Esophagus squamous epithelium (tissue), 5 donors: ENCODE measurements at places on chromosomes 6 and 20. TPM values are rescaled to one million over a fixed set of nuclear protein-coding genes. Genes with fewer than 3 reads are reported as not detected.

- DNase-seq: no peak
These were observed 180.4 kb downstream of the ZDHHC14 start for GRCh38 chr6:157561414-157561790.

- no peak for DNase-seq
These were observed 524.1 kb upstream of the JAG1 start for GRCh38 chr20:11197851-11198250.

DNA sequence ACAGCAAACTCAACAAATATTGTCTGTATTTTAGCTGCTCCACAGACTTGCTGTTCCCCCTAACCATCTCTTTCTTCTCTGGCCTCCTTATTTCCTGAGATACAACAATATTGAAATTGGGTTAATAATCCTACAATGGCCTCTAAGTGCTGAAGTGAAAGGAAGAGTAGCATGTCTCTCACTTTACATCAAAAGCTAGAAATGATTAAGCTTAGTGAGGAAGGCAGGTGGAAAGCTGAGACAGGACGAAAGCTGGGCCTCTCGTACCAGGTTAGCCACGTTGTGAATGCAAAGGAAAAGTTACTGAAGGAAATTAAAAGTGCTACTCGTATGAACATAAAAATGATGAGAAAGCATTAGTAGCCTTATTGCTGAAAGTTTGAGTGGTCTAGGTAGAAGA is 63.8 kb downstream of the ELOVL5 start:
- DNase-seq: no peak

GRCh38 chr20:50645253-50646068 is 45.9 kb downstream of the RIPOR3 start:
- no peak for DNase-seq

GRCh38 chr20:48789781-48790472 is 37.9 kb downstream of the PREX1 start:
- DNase-seq: no peak

DNA sequence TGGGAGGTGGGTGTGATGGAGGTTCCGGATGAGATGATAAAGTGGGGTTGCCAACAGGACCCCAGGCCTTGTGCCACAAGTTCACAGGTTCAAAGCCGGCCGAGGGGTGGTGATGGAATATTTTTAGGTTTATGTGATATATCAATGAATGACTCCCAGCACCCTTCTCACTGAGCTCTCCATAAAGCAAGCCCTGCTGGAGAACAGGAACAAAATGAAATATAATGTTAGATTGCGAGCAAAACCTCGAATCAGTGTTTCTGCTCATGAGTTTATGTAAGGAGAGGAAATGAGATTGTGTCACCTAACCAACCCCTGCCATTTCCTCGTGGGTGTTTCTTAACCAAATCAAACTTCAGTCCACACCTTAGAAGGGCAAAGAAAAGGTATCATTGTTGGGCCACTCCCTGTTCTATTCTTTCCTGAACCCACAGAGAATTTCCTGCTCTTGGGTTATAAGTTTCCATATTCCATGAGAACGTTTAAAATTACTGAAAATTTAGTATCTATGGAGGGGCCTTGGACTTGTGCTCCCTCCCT is 192.2 kb upstream of the EXOC2 start:
- no peak for DNase-seq

DNA sequence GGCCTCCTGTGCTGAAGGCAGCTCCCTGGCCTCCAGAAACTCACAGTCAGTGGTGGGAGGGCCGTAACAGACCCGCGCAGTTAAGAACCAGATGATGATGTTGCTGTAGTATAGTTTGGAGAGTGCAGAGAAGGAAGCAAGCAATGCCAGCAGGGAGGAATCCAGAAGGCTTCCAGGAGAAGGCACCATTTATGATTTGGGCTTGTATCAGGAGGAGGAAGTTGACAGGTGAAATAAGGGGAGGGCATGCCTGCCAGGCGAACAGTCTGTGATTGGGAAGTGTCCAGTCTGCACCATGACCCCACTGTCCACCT is 13.3 kb upstream of the BAK1 start:
- DNase-seq: no peak

DNA sequence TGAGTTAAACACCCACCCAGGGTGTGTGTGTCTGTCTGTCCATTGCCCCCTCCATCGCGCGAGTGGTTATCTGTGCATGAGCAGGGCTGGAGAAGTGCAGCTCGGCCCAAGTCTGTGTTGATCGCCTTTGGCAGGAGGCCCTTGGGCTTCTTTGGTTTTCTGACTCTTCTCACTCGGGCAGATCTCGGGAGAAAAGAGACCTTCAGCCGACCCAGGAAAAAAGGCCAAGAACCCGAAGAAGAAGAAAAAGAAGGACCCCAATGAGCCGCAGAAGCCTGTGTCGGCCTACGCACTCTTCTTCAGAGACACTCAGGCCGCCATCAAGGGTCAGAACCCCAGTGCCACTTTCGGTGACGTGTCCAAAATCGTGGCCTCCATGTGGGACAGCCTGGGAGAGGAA is 132.9 kb downstream of the JPH2 start:
- DNase-seq: no peak

DNA sequence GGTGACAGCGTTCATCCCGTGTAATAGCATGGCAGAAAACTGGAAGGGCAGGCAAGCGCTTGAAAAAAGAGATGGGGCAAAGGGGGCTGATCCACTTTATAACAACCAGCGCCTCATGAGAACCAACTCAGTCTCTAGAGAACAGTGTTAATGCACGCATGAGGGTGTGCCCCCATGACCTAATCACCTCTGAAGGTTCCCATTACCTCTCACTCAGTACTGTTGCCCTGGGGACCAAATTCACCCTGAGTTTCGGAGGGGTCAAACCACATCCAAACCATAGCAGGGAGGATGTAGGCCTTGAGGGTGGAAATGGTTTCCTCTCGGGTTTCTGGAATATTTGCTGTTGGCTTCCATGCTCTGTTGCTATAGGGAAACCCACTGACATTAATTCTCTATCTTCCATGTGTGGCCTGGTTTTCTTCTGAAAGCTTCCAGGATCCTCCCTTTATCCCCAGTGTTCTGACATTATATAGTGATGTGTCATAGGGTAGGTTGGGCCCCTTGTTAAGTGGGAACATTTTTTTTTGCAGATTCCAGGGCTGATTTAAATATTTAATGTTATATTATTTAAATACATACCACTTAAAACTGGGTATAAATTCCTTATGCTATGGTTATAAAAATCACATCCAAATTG is 65.2 kb downstream of the PPP1R14C start:
- DNase-seq: no peak

- DNase-seq: no peak
These were observed 1.5 kb upstream of the SLC26A8 start for GRCh38 chr6:36025932-36026327.

- no peak for DNase-seq
These were observed 134.4 kb downstream of the OR2B2 start for GRCh38 chr6:27777614-27778355.

GRCh38 chr6:126181173-126181741 is 158.7 kb upstream of the CENPW start:
- DNase-seq: no peak

DNA sequence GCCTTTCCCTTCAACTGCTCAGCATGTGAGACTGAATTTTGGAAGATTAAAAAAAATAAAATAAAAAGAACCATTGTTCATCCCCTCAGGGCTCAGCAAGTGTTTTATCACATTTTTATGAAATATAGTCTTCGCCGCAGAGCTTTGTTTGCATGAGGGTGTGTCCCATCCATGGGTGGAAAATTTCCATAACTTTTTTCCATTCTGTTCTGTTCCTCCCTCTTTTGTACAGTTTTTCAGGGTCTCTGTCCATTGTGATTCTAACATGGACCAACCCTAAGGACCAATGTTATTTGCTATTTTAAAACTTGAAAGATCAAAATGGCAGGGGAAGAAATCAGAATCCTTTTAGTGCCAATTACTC is 213.3 kb upstream of the SGK1 start:
- DNase-seq: no peak

DNA sequence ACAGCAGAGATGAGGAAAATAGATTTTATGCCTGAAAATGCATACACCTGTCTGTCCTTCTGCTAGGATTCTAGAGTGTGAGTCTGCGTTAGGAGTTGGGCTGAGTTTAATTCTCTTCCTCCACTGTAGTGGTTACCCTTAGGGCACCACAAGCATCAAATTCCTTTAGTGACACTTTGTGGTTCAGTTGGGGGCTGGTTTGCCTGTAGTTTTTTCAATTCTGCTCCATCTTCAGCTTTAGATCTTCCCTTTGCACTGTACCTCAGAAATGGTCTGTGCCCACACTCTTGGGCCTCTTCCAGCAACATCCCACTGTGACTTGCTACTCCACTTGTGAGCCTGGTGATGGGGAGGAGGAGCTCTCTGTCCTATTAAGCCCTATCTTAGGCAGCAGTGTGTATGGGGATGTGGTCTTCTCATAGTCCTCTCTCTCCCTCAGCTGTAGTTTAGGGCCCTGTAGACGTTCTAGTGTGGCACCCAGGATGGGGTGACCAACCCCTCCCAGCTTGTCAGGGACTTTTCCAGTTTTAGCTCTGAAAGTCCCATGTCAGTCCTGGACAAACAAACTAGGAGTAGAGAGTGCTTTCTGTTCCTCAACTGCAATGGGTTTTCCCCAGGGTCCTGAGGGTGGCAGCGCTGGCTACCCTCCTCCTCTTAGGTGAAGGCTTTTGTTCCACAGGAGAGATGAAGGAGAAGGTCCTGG is 19.7 kb upstream of the OGFRL1 start:
- no peak for DNase-seq

GRCh38 chr6:121600389-121601168 is 165.1 kb downstream of the GJA1 start:
- DNase-seq: no peak

SPATS1 gene
- total RNA-seq: not detected

MAP3K5 gene
- total RNA-seq: 19.2 TPM

RAET1L gene
- 99.5 TPM for total RNA-seq

DEFB114 gene
- not detected for total RNA-seq

TUBB2B gene
- total RNA-seq: 5.0 TPM

FLRT3 gene
- total RNA-seq: 1.6 TPM

HTR1E gene
- total RNA-seq: not detected

GHRH gene
- not detected for total RNA-seq

COX7A2 gene
- 283 TPM for total RNA-seq

NOTCH4 gene
- total RNA-seq: 5.7 TPM
